Midbrain (tissue), 1 donor: ENCODE measurements at places on chromosomes 1 and 21.

DNA sequence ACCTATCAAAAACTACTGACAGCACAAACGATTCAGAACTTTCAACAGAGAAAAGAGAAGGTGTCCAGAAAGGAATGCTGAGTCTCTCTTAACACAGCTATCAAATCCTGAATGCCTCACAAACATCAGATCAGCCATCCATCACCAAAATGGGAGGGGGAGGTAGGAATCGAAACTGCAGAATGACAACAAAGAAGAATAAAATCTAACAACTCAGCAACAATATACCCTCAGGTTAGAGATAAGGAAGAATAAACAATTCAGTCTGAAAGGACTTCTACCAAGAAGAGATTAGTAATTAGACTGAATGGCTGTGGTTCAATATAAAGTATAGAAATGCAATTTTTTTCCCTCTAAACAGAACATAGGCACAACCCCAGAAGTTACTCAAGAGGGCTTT lies 94.4 kb downstream of the RERE start:
- DNase-seq = no peak

- DNase-seq = no peak
These were observed 503.5 kb downstream of the LTN1 start for GRCh38 chr21:28489162-28489561.

DNA sequence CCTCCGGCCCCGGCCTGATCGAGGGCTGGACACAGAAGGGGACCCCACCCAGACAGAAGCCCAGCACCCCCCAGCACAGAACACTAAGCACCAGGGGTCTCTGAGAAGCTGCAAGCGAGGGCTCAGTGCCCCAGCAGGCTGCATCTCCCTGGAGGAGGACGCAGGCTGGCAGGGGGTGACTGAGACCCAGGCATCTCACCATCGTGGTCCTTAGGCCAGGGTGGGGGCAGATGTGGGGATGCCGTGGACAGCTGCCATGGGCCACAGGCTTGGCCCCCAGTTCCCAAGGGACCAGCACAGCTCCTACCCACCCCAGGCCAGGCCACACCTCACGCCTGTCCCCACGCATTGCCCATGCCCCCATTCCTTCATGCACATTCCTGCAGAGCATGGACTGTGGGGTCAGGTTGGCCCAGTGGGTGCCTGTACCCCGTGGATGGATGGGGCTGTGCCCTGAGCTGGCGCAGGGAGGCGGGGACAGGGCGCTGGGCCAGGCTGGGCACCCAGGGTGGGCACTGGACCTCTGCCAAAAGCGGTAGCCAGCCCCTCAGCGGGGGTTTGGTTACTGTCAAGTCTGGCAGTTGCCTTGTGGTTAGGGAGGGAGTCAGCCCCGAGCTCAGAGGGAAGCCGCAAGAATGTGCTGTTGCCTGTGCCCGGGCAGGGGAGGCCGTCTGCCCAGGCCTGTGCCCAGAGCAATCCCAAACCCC lies 61.5 kb downstream of the ARHGEF16 start:
- no peak for DNase-seq

- no peak for DNase-seq
These were observed 77.6 kb upstream of the IFNAR2 start for GRCh38 chr21:33151941-33152731.

DNA sequence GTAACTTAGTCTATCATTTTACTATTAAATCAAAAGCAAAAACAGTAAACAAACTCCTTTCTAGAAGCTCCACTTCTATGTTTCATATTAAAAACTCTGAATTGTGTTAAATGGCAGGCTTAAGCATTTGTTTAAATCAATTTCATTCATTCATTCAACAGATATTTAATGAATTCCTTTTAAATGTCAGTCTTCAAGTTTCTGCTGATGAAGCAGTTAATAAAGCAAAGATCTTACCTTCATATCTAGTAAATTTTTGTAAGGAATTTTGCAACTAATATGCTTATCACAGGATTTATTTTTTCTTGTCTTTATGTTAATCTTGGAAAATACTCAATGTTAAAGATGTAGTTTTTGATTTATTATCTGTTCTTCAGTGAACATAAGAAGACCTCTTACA lies 54.1 kb upstream of the RGS18 start:
- no peak for DNase-seq

DNA sequence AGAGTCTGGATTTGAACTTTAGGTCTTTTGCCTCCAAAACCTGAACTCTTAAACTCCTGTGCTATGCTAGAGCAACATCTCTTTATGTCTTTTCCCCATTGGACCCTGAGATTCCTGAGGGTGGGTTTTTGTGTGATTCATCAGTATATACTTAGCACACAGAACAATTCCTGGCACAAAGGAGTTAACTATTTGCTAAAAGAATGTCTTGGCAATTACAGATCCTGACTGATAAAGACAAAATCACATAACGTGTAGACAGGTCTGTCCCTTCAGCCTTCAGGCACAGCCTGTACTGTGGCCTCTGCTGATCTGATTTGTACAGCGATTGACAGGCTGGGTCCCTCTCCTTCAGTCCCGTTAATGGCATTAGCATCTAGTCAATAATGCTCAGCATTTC lies 162.4 kb upstream of the BEND5 start:
- DNase-seq = no peak

- DNase-seq = no peak
These were observed 131.9 kb downstream of the HLX start for GRCh38 chr1:221011145-221011544.

DNA sequence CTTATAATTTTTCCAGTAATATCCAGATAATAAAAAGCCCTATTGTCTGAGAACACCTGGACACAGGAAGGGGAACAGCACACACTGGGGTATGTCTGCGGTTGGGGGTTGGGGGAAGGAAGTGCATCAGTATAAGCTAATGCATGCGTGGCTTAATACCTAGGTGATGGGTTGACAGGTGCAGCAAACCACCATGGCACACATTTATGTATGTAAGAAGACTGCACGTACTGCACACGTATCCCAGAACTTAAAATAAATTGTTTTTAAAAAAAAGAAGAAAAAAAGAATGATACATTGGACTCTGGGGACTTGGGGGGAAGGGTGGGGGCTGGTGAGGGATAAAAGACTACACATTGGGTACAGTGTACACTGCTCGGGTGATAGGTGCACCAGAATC lies 144.9 kb upstream of the C1orf174 start:
- no peak for DNase-seq

- DNase-seq = no peak
These were observed 1037.2 kb downstream of the ADGRL2 start for GRCh38 chr1:82837766-82838465.

- DNase-seq = peak; percentile 16
These were observed 10.6 kb upstream of the NADK start for GRCh38 chr1:1788646-1789431.

DNA sequence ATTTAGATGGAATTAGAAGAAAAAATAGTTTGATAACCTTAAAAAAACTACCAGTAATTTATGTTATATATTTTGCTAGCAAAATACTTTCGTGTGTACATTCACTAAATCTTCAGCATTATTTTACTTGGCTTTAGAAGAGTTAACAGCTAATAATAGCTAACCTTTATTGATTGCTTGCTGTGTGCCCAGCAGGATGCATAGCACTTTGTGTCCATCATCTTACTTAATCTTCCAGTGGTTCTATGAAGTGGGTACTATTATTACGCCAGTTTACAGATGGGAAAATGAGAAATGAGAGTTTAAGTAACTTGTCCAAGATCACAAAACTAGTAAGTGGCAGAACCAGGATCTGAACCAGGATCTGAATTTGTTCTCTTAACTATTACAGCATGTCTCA lies 41.7 kb upstream of the GPR25 start:
- DNase-seq = no peak

DNA sequence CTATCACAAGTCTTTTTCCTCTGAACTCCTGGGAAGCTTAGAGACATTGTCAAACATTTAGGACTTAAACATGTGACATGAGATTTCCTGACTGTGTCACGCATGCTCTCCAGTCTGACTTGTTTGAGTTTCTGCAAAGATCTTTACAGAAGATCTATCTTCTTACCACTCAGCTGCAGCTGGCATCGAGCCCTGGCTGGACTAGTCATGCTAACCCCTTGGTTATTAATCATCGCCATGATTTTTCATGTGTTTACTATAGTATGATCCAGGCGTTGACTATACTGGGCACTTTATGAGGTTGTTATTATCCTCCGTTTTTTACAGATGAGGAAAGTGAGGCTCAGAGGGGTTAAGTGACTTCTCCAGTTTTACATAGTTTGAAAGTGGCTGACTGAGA lies 18.1 kb upstream of the IRF2BP2 start:
- no peak for DNase-seq

- DNase-seq = no peak
These were observed 989.0 kb downstream of the PLA2G4A start for GRCh38 chr1:187817782-187818181.

DNA sequence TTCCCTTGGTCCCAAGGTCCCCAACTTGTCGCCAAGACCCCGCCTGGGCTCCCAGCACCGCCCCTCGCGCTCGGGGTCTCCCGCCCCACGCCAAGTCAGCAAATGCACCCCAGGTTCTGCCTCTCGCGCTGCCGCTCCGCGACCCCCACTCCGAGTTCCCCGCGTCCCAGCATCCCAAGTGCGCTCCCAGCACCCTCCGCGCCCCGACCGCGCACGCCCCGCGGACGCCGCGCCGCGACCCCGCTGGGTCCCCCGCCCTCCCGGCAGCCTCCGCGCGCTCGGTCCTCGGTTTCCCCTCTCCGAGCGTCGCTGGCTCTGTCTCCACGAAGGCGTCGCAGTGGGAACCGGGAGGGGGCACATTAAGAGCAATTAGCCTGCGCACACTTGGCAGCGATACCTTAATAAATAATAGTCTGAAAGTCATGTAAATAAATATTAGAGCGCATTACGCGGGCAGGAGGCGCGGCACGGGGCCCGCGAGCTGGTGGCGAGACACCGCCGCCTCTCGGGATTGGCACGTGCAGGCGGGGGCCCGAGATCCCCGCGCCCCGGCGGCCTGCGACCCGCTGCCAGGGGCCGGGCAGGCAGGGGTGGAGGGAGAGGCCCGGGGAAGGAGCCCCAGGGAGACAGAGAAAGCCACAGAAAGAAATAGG lies 75.9 kb downstream of the VWA5B1 start:
- DNase-seq = no peak

DNA sequence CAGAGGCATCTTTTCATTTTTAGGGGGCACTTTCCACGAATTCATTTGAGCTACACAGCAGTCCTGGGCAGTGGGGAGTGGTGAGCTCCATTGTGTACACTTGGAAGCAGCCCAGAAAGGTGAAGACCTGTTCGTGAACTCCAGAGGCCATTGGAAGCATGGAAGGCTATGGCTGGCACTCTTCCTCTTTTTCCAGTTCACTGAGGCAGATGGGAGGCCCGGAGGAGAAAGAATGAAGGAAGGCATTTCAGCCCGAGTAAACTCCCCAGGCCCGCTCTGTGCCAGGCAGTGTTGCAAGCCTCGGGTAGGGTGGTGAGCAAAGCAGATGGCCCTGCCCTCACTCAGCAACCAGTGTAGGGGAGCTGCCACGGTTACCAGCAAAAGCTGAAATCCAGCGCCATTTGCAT lies 673 bp upstream of the DHCR24 start:
- DNase-seq = peak; percentile 57

DNA sequence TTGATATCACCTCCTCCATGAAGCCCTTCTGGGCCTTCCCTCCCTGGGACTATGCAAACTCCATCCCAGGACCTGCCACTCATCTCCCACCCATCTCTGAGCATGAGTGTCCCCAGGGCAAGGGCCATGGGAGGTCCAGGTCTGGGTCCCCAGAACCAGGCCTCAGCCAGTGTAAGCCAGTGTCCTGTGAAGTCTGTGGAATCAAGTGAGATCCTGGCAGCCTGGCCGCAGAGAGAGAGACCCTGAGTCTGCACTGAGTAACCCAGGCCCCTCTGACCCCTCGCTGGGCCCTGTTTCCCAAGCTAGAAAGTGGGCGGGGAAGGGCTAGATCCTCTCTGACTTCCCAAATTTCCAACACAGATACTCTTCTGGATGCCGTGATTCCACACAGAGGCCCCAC lies 132.7 kb downstream of the DMRTB1 start:
- no peak for DNase-seq

DNA sequence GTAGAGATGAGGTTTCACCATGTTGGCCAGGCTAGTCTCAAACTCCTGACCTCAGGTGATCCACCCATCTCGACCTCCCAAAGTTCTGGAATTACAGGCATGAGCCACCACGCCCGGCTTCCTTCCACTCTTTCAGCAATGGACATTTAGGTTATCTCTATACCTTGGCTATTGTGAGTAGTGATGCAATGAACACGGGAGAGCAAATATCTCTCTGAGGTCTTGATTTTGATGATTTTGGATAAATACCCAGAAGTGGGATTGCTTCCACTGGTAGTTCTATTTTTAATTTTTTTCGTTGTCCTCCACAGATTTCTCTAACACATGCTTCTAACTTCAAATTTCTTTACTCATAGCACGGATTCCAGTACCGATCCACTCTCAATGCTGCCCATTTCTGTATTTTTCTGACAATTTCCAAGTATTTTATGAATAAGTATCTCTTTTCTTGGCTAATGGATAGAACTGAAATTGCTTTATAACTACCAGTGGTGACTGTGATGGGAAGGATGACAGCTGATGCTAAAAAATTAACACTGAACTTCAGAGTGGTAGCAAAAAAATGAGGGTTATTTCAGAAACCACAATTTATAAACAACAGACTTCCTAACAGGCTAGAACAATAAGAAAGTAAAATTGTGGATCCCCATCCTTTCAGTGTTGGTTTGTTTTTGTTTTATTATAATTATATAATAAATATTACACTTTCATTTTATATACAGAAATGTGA lies 327.5 kb upstream of the RUNX1 start:
- DNase-seq = no peak

- peak; percentile 52 for DNase-seq
These were observed at the start of gene POMGNT1 for GRCh38 chr1:46197964-46198811. Gene POMGNT1 (minus strand): TSS chr1:46198434. CDS start chr1:46197821, 613 bp downstream.

DNA sequence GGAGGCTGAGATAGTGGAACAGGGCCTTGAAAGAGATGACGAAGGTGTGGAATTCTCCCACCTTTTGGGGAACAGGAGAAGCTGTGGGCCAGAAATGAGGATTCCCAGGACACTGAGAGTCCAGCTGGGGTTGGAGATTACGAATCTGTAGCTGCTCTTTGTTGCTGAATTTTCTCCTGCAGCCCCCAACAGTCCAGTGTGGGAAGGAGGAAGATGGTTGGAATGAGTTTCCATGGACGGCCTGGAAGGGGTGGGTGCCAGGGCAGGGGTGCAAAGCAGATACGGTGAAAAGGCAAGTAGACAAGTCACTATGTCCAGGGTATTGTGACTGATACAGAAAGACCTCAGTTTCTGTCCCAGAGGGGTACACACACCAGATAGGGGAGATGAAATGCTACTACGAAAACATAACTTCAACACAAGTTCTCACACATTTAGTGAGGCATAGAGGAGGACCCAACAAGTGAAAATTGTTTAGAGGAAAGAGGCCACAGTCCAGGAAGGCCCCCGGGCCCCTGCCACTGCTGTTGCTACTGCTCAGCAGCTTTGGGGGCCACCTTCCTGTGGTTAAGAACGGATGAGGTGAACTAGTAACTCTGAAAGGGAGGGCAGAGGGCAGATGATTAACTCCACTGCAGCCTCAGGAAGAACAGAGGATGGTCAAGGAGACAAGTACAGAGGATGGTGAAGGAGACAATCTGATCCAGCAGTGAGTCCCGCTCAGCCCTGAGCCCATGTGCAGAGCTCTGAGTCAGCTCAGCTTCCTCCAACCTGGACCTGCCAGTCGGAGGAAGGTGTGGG lies 7.3 kb downstream of the CD244 start:
- no peak for DNase-seq
